Stimulated activated CD4-positive, alpha-beta T cell treated with anti-CD3 and anti-CD28 coated beads, Interleukin-12 subunit alpha, Interleukin-12 subunit beta, amount 100 ng/mL, for 4 hours (primary cell): ENCODE measurements at places on chromosomes 16 and 17.

- DNase-seq = no peak
These were observed 83.1 kb downstream of the GNAO1 start for GRCh38 chr16:56274369-56274768.

DNA sequence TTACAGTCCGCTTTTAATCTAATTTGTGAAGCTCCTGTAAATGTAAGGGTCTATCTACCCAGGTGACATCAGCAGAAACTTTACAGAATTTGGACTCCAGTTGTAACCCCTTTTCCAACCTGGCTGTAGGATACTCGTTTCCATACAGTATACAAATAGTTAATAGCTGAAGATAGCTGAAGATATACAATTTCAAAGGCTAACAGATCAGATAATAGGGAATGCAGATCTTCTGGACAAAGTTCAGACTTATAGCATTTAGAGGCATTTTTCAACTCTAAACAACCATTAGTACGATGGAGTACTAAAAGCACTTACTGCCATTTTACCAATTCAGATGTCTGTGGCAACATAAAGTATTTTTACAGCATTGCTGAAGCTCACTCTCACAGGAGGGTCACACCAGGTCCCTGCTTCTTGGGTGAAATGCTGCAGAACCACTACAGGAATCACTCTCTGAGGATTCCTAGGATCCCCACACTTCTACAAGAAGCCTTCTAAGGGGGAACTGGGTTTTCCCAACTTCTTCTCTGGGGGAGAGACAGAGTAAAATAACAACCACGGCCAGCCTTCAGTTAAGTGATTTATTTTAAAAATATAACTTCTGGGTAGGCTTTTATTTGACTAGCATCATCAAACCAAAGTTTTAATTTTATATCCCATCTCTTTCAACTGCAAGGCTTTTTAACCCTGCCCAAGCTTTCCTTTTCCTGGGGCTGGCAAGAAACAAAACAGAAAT is 2.9 kb downstream of the VEZF1 start:
- no peak for DNase-seq

DNA sequence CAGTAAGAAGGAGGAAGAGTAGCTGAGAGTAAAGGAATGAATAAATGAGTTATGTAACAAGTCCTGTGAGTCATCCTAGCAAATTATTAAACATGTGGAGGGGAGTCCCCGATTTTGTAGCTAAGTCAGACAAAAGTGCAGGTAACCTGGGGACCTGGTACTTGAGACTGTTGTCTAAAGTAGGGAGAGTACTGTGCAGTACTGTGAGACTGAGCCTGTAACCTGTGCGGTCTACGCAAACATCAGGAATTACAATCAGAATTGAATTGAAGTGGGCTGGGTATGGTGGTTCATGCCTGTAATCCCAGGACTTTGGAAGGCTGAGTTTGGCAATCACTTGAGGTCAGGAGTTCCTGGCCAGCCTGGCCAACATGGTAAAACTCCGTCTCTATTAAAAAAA is 35.7 kb downstream of the IKZF3 start:
- no peak for DNase-seq

GRCh38 chr17:1627182-1627981 is 1.3 kb downstream of the SLC43A2 start:
- DNase-seq = no peak

GRCh38 chr17:80425835-80426426 is 11.0 kb downstream of the ENDOV start:
- DNase-seq = no peak

DNA sequence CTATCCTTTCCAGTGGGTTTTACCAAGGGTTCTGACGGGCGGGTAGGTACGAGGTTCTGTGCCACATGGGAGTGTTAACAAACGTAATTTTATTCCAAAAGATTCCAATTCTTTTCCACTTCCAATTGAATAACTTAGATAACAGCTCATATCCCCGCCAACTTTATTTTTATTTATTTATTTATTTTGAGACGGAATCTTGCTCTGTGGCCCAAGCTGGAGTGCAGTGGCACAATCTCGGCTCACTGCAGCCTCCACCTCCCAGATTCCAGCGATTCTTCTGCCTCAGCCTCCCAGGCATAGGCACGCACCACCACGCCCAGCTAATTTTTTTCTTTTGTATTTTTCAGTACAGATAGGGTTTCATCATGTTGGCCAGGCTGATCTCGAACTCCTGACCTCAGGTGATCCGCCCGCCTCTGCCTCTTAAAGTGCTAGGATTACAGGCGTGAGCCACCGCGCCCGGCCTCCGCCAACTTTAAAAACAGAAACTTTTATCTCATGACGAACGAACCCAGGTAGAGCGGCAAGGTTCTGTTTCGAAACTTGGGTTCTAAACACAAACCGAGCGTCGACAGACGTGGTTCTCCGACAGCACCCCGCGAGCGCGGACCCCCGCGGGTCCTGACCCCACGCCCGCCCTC is 613 bp downstream of the ECI1 start:
- DNase-seq = peak; percentile 36

GRCh38 chr17:82332669-82333278 is 792 bp downstream of the SECTM1 start:
- DNase-seq = no peak

DNA sequence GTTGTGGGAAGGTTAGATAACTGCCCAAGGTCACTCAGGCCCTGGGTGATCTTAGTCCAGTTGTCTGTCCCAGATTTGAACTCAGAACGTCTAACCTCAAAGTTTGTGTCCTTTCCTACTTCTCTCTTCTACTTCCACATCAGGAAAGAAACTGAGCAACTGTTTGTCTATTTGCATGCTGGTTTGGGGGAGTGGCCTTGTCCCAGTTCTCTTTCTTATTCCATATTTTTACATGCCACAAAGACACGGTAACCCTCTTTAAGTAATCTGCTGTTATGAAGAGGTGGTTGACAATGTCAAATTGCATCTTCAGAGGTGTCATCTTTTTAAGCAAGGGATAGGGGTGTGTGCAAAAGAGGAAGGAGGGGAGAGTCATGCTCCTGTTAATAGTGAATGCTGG is 432.5 kb downstream of the HS3ST3B1 start:
- DNase-seq = no peak

- no peak for DNase-seq
These were observed 43.9 kb upstream of the TNRC6C start for GRCh38 chr17:77914385-77915254.

- no peak for DNase-seq
These were observed 199.1 kb downstream of the XYLT1 start for GRCh38 chr16:17271687-17272086.

GRCh38 chr16:27907457-27907972 is 156.0 kb downstream of the GSG1L start:
- DNase-seq = no peak

DNA sequence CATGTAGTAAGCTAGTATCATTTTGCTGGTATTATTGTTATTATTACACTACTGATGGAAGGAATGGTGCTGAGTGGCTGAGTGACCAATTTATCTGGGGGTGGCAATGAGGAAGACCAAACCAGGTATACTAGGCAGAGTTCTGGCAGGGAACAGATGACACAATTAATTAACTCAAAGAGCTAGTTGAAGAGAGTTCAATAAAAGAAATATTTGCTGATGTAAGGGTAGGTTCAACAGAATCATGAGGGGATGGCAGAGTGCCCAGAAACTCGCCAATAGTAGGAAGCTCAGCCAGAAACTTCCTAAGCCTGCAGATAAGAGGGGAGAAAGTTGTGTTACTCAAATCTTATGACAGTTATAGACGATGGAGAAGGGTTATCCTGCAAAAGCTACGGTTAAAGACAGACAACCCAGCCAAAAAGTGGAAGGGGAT is 352.5 kb downstream of the KCNJ2 start:
- no peak for DNase-seq

GRCh38 chr17:56149266-56150036 is 3.8 kb upstream of the ANKFN1 start:
- no peak for DNase-seq

GRCh38 chr17:3857261-3858105 is 11.4 kb upstream of the NCBP3 start:
- DNase-seq = no peak

- no peak for DNase-seq
These were observed 9.0 kb upstream of the VASN start for GRCh38 chr16:4362476-4363135.

GRCh38 chr16:85037050-85037410 is 9.4 kb downstream of the KIAA0513 start:
- DNase-seq = no peak

GRCh38 chr16:5333991-5334390 is 236.4 kb upstream of the EEF2KMT start:
- DNase-seq = no peak

DNA sequence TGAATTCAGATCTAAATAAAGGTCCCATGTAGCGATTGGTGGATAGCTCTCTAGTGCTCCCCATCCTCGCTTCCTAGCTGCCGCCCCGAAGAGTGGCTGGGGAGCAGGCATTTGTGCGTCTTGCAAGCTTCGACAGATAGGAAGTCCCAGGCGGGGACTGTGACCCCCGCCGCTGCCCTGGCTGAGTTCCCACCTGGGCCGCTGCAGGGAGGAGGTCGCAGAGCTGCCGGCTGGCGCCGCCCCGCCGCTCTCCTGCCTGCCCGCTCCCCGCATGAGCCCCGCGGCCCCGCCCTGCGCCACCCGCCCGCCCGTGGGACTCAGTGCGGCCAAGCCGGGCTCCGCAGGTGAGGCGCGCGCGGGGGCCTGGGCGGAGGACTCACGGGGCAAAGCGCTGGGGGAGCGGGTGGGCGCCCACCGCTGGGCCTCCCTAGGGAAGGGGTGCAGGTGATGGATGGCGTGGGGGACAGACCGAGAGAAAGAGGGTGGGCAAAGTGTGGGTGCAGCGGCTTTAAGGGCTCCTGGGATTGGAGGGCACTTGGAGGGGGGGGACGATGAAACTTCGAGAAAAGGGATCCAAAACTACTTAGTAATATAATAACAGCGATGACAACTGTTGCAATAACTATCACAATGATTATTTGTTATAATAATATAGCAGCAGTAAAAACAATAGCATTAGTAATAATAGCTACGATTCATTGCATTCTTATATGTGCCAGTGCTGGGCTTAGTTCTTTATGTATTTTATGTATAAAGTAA is at the start of gene OTOA:
Gene OTOA (plus strand): TSS at position 80 of the 759 bp plus-strand sequence. CDS start 14,547 bp downstream, outside the sequence.
- peak; percentile 23 for DNase-seq

DNA sequence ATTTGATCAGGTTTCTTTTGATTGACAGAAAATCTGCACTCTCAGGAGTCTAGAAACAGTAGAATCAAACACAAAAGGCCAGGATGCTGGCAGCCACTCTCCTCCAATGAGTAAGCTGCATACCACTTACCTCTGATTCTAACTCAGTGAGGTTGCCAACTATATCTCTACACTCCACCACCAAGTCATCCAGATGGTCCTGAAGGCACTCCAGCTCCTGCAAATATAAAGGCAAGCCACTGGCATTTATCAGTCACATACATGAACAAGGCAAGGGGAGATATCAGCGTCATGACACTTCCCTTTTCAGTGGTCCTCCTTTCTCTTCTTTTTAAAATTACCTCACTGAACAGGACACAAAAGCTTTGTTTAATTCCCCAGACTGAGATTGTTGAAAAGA is 53.1 kb upstream of the CLEC18B start:
- no peak for DNase-seq

DNA sequence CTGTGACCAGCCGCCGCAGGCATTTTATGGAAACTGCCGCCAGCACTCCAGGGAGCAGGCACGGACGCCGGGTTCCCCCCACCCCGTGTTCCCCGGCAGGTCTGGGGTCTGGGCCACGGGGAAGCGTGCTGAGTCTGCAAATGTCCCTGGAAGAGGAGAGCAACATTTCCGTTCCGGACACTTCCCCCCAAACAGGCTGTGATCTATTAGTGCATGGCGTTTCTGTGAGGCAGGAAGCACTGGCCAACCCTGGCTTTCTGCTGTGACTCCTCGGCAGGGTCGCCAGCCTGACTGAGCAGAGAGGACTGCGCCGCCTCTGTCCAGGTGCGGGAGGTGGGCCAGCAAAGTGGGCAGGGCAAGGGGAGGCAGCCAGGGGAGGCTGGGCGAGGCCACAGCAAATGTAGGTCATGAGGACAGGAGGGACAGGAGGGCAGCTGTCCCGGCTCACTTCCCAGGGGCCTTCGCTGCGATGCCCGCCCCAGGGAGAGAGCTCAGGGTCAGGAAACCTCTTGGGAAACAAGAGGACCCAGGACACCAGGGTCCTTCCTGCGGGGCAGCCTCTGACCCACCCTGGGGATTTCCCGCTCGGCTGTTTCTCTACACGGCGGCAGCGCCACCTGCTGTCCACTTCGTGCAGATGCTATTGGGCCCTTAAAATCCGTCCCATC is 9.5 kb downstream of the FOXF1 start:
- DNase-seq = peak; percentile 58

DNA sequence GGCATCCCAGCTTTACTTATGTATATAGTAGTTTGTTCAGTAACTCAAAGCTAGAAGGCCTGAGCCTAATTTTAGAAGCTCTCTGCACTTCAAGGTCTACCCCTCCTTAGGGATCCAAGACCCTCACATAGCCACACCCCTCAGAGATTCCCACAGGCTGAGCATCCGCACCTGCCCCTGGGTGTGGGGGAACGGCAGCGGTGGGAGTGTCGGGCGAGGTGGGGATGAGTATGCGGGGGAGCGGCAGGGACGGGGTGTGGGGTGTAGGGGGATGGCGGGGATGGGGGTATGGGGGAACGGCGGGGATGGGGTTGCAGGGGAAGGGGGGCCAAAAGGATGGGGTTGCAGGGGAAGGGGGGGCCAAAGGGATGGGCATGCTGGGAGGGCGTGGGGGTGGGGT is 24.9 kb upstream of the BEAN1 start:
- no peak for DNase-seq

DNA sequence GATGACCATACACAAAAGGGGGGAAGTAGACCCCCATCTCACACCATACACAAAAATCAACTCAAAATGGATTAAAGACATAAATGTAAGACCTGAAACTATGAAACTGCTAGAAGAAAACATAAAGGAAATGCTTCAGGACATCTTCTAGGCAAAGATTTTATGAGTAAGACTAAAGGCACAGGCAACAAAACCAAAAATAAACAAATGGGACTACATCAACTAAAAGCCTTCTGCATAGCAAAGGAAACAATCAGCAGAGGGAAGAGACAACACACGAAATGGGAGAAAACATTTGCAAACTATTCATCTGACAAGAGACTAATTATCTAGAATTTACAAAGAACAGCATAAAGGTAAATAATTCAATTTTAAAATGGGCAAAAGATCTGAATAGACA is 152.1 kb downstream of the AXIN2 start:
- DNase-seq = no peak

GRCh38 chr17:30234296-30234695 is 1.2 kb downstream of the SLC6A4 start:
- DNase-seq = no peak

- no peak for DNase-seq
These were observed 42.0 kb upstream of the RPL38 start for GRCh38 chr17:74161503-74161875.

GRCh38 chr16:85768199-85768598 is 17.3 kb upstream of the C16orf74 start:
- DNase-seq = no peak

DNA sequence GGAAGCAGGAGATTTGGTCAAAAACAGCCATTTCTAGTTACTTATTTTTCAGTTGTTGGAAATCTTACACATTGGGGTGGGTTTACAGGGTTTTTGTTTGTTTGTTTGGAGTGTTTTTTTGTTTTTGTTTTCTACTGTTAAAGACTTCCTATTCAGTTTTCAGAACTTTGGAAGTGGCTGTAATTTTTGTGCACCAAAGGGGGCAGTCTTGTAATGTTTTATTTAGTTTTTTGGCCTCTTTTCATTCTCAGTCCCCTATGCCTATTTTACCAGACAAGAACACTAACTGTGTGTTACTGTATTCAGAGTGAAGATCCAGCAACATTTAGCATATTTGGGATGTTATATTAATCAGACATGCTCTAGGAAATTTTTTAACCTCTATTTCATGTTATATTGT is 20.6 kb downstream of the TPPP3 start:
- DNase-seq = no peak
